ENCODE measurements at places on chromosomes 5 and 9. TPM values are rescaled to one million over a fixed set of nuclear protein-coding genes. Genes with fewer than 3 reads are reported as not detected.

Gene SLC6A19
- polyA plus RNA-seq = not detected

Gene TAF1L
- polyA plus RNA-seq = not detected

Gene SPAG8
- polyA plus RNA-seq = 3.0 TPM

Gene PPIP5K2
- 34.1 TPM for polyA plus RNA-seq

GRCh38 chr5:179616002-179616594 is 7.4 kb downstream of the HNRNPH1 start:
- DNase-seq = no peak
- H3K36me3 ChIP-seq = no peaks in the 10 kb centered on the region
- peaks cover 4% of the 10 kb centered on the region for H3K4me1 ChIP-seq
- H3K4me3 ChIP-seq = no peak overlapping the region

DNA sequence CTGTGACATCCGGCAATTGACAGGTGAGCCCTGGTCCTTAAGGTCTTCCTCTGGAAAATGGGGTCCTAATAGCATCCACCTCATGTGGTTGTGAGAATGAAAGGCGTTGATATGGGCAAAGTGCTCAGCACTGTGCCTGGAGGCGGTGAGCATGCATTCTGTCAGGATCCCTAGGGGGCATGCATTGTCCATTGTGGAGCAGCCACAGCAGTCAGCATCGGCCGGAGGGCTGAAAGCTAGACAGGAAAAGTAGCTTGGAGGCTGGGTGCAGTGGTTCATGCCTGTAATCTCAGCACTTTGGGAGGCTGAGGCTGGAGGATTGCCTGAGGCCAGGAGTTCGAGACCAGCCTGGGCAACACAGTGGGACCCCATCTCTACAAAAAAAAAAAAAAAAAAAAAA is 122.2 kb downstream of the LHX2 start:
- no peaks in the 10 kb centered on the region for H3K4me1 ChIP-seq
- no peaks in the 10 kb centered on the region for H3K36me3 ChIP-seq
- no peak for DNase-seq
- H3K27me3 ChIP-seq = no peaks in the 10 kb centered on the region
- no peak overlapping the region for H3K4me3 ChIP-seq
- H3K27ac ChIP-seq = no peak overlapping the region

Data from ovary (tissue), 10 donors.